Activated T-helper 9 cell treated with anti-CD3 and anti-CD28 coated beads, Interleukin-2, amount 50 U/mL, for 16 hours (primary cell): ENCODE measurements at places on chromosomes 16 and 17.

DNA sequence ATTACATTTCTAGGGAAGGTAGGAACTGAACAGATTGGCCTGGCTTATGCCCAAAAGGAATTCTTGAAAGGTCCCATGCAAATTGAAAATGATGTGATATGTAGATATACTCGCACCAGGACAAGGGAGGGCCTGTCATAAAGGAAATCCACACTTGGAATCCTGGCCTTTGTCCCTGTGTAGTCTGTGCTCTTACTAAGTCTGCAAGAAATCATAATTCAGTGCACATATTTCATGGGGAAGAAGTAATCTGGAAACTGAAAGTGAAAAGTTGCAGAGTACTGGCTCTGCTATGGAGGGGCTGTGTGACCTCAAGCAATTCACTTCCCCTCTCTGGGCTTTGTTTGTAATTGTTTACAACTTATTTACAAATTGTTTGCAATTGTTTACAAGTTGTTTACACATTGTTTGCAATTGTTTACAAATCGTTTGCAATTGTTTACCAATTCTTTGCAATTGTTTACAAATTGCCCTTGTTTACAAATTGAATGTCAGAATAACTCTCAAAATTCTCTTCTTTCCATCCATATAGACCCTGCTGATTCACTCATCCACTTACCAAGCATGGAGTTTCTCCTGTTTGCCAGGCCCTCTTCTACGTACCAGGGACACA is 12.9 kb downstream of the SCNN1G start:
- no peak for DNase-seq

- no peak for DNase-seq
Observed at GRCh38 chr16:82031116-82032084, 3.7 kb upstream of the HSD17B2 start.

- no peak for DNase-seq
Observed at GRCh38 chr16:57700781-57701551, 6.4 kb downstream of the DRC7 start.

GRCh38 chr17:40921026-40921425 is 16.4 kb downstream of the KRT23 start:
- DNase-seq = no peak

- no peak for DNase-seq
Observed at GRCh38 chr16:74942977-74943918, 41.7 kb downstream of the WDR59 start.

GRCh38 chr17:28576758-28577465 is at the start of gene ALDOC:
Gene ALDOC (minus strand): TSS chr17:28576895. CDS start chr17:28575532, 1,363 bp downstream.
- DNase-seq = peak; percentile 98

GRCh38 chr16:3854750-3855541 is 25.6 kb downstream of the CREBBP start:
- no peak for DNase-seq

DNA sequence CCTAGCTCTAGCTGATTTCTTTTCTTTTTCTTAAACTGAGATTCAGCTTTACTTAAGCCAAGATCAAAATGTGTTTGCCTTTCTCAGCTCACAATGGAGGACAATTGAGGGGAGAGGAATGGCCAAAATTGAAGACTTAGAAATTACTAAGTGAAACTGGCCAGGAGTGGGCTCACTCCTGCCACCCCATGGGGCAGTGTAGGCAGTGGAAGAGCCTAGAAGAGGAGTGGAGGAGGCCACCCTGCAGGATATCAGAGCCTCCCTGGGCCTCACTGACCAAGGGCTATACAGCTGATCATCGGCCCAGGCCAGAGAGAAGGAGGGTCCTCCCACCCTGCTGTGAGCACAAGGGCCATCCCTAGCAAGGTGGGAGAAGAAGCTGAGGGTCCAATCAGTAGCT is 119.8 kb downstream of the CCT6B start:
- no peak for DNase-seq

DNA sequence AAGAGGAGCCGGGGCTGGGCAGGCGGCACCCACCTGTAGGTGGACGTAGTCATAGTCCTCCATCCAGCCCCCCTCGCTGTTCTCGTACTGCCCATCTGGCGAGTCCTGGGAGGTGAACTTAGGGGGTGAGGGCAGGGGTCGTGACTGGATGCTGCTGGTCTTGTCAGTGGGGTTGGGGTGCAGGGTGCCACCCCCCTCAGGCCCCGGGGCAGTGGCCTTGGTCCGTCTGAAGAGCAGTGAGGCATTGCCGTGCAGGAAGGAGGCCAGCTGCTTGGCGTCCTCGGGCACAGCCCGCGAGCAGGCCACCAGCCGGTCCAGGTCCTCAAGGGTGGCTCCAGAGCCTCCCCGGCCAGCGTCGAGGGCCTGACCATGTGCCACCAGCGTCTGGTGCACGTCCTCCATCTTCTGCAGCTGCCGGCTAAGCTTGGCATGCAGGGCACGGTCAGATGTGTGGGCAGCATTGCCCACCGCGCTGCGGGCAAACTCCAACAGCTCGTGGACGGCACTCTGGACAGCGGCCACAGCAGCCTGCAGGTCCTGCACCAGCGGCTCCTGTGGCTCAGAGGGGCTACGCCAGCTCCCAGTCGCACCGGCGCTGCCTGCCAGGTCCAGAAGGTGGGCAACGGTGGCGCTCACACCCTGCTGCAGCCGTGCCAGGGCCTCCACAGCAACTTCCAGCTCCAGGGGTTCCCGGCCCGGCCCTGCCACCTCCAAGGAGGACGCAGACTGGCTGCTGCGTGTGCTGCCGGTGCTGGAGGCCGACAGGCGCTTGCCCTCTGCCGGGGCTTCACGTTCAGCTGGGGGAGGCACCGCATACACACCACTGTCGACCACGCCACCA is 16.3 kb downstream of the CTRB1 start:
- DNase-seq = no peak

DNA sequence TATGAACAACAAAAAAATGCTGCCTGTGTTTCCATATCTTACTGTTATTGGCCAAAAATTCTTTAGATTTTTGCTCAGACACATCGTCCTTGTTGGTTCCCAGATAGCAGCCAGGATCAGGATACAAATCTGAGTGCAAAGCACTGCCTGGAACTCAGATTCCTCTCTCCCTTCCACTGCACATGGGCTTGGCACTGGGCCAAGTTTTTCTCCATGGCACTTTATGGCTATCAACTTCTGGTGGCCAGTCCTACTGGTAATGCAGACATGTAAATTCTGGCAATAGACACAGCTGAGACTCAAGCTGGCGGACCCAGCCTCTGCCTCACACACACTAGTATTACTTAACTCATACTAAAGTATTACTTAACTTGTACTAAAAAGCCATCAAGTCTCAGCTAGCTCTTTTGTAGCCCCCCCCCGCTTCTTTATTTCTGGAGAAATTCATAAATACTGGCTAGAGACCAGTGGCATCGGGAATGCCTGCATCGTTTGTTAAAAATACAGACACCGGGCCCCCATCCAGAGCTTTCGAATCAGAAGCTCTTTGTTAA is 181.2 kb upstream of the COX10 start:
- DNase-seq = no peak

DNA sequence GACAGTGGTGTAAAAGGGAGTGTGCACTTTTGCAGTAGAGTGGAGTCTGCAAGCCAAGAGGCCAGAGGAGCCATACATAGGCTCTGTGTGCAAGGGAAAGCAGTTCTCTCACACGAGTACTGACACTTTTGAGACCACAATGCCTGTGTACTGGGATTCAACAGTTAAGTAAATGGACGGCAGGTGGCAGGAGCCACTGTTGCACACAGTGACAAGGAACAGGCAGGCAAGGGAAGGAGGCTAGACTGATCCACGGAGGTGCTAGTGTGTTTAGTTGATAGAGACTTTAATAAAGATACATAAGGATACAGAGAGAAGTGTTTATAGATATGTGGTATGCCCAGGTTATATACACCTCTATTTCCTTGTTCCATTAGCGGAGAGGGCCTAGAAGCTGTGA is 67.0 kb downstream of the MPRIP start:
- no peak for DNase-seq

DNA sequence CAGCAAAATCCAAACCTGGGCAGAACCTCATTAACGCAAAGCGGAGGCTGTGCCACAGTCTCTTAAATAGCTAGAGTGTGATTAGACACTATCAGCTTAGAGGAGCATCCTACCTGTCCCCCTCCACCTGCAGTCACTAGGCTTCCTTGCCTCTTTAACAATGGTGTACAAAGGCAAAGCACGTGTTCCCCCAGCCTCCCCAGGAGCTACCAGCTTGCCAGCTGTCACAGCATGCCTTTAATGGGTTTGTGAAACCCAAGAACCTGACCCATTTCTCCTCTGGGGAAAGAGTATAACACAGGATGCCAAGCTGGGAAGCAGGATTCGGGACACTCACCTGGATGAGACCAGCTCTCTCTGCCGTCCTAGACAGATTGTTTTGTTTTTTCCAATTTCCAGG is 37.2 kb upstream of the TBX2 start:
- no peak for DNase-seq

DNA sequence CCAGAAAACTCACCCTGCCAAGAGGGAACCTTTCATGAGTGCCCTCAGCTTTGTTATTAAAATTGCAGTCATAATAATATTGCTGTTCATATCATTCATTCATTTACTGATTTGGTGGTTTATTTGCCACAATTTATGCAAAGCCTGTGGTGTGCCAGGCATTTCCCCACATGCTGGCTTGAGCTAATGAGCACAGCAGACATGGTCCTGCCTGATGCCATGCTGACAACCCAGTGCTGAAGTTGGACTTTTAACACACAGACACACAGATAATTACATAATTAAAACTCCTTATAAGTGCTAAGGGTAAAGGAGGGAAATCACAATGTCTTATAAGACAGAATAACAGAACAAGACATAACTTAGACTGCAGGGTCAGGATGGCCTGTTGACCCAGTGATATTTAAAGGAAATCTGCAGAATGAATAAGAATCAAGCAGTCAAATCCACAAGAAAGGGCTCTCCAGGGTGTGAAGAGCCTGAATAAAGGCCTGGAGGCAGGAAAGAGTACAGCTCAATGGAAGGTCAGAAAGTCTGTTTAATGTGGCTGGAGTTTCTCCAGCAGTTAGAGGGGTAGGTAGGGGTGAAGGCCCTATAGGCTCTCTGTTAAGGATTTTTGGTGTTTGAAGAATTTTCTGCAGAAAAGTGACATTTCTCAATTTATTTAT is 196.9 kb upstream of the CDH11 start:
- DNase-seq = no peak

GRCh38 chr17:9467518-9467917 is 108.1 kb downstream of the STX8 start:
- DNase-seq = no peak

DNA sequence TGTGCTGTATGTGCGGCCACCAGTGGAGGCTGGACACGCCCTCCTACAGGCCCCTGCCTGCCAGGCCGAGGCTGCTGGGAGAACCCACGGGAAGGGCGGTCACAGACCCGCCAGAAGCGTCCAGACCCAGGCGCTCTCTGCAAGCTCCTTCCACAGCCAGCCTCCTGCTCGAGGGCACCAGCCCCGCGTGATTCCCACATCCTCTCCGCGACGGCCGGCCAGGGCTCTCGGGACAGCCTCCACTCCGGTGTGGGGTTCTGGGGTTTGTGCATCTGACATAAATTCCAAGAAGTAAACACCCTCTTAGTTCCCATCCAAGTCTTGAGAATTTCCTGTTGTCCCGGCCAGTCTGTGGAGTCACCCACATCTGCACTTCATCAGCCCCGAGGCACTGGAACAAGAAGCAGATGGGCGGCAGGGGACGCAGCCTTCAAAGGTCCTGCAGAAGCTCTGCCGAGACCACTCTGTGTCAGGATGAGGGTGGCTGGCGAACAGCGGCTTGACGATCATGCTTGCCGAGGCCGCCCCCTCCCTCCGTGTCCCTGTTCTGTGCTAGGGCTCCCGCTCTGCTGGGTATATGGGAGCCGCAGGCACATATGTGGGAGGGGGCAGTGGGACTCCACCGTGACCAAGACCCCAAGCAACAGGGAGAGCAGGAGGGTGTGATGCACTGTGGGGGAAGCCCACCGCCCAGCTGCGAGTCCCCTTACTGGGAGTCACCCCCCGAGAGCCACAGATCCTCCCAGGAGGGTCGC is 2.4 kb upstream of the TMEM204 start:
- no peak for DNase-seq

GRCh38 chr17:35560703-35561102 is at the start of gene SLFN14:
Gene SLFN14 (minus strand): TSS chr17:35560819. CDS start chr17:35558062, 2,757 bp downstream.
- no peak for DNase-seq

- DNase-seq = no peak
Observed at GRCh38 chr16:27461483-27462171, 59.7 kb downstream of the IL21R start.

- peak; percentile 33 for DNase-seq
Observed at GRCh38 chr17:38605841-38606645, at the start of gene SRCIN1. Gene SRCIN1 (minus strand): TSS chr17:38605952. CDS start chr17:38605705, 247 bp downstream.
